Natural killer cell treated with Interleukin-12 subunit alpha and Interleukin-12 subunit beta and Interleukin-15 and Interleukin-18, amount 100 ng/mL, for 72 hours (primary cell): ENCODE measurements at places on chromosomes 1 and 21.

DNA sequence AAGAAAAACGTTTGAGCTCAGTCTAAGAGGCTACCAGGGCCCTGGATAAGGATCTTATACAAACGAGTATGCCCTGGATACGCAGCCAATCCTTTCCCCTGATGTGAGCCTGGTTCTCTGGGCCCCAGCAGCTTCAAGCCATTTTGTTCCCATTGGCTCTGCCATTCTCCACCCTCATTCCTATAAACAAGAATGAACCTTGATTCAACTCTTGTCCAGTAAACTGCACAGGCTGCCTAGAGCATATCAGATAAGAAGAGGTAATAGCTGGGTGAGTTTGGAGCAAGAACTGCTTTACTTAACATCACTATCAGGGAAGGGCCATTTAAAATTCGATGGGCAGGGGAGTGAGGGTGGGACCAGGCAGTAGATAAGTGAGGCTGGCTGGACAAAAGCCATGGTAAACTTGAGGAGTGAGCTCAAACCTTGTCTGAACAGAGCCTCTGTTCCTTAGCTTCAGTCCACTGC, 11.3 kb downstream of the BTG2 start:
- no peak for DNase-seq

- DNase-seq, result no peak
Observed at GRCh38 chr1:218845589-218845988, 328.1 kb upstream of the LYPLAL1 start.

GRCh38 chr1:111406321-111406768, 21.2 kb downstream of the OVGP1 start:
- DNase-seq, result no peak

DNA sequence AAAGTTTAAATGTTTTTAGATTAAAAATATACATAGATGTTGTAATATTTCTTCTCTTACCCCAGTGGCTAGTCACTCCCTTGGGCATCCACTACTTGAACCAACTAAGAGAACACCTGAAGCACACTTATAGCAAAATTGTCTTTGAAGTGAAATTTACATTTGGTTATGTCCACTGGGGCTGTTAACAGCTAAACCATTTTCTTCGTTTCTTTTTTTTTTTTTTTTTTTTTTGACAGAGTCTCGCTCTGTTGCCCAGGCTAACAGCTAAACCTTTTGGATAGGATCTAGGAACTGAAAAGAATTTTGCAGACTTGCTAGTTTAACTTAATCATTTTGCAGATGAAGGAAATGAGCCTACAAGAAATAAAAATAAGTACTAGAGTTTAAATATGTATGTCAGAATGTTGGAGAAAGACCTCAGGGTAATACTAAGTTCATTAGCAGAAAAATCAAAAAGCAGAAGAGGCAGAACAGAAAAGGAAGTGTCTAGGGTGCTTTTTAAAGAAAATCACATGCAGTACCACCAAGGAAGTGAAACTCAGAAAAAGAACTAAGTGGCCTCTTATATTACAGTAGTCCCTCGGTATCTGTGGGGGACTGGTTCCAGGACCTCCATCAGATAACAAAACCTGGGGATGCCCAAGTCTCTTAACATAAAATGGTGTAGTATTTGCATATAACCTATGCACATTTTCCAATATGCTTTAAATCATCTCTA, 11.8 kb downstream of the DRAM2 start:
- no peak for DNase-seq

GRCh38 chr1:207920444-207921021, 9.6 kb upstream of the CD34 start:
- no peak for DNase-seq

DNA sequence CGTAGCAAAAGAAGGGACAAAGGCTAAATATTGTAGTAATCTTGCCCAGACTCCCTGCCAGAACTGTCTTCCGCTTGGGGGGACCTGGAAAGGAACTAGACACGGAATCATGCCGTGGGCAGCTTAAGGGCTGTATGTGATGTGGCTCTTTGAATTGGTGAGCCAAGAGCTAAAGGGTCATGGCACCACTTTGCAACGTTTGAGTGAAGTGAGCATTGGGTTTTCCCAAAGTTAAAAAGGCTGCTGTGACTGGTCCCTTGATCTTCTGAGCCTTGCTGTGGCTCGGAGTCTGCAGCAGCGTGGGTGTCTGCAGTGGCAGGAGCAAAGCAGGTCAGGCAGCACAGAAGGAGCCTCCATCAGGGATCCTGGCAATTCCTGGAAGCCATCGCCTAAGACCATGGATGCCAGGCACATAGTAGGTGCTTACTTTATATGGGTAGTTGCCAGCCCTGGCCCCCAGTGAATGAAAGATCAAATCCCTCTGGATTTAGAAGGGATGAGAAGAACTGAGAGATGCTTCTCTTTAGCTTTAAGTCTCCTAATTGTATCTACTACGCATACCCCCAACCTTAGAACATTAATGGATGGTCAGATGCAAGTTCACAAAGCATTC, 1.8 kb downstream of the SMYD2 start:
- DNase-seq, result no peak

DNA sequence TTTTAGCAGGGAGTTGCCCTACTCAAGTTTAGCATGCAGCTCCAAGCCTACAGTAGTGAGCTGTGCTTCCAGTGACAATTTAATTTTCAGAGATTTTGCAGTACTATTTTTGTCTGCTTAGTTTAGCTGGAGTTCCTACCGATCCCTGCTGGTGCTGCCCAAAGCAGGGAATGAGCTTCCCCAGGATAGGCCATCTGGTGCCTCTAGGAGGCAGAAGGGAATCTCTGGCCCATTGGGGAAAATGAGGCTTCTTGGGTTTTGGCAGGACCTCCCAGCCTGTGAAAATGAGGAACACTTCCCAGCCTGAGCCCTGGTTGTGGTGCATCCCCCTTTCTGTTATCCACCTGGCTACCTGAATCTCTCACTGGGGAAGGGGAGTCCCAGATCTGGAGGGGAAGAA, 149.2 kb downstream of the RASAL2 start:
- no peak for DNase-seq

GRCh38 chr1:207223162-207223561, 98.3 kb upstream of the CD55 start:
- no peak for DNase-seq

GRCh38 chr1:75276385-75276784, 142.2 kb downstream of the LHX8 start:
- no peak for DNase-seq

DNA sequence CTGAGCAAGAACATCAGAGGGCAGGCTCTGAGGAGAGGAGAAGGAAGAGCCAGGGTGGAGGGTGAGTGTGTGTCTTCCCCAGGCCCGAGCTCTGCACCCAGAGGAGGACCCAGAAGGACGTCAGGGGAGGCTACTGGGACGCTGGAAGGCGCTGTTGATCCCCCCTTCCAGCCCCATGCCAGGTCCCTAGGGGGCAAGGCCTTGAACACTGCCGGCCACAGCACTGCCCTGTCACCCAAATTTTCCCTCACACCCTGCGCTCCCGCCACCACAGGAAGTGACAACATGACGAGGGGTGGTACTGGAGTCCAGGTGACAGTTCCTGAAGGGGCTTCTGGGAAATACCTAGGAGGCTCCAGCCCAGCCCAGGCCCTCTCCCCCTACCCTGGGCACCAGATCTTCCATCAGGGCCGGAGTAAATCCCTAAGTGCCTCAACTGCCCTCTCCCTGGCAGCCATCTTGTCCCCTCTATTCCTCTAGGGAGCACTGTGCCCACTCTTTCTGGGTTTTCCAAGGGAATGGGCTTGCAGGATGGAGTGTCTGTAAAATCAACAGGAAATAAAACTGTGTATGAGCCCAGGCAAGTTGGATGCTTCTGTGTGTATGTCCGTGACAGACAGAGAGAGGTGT, 17.1 kb downstream of the BCAN start:
- DNase-seq, result no peak

DNA sequence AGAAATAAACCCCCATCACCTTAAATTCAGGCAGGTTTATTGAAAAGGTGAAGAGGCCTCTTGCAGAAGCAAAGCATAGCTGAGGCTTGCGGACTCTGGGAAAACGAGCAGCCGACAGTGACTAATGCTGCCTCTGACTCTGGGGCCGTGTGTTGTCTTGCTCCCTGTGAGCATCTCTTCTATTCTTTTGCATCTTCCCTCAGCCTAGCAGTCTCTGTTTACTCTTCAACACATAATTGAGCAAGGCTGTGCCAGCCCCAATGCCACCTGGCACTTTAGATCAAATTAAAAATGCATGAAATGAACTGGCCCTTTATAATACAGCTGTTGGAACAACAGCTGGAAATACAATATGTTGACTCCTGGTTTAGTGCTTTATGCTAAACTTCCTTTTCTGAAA, 18.4 kb upstream of the REG4 start:
- DNase-seq, result no peak

DNA sequence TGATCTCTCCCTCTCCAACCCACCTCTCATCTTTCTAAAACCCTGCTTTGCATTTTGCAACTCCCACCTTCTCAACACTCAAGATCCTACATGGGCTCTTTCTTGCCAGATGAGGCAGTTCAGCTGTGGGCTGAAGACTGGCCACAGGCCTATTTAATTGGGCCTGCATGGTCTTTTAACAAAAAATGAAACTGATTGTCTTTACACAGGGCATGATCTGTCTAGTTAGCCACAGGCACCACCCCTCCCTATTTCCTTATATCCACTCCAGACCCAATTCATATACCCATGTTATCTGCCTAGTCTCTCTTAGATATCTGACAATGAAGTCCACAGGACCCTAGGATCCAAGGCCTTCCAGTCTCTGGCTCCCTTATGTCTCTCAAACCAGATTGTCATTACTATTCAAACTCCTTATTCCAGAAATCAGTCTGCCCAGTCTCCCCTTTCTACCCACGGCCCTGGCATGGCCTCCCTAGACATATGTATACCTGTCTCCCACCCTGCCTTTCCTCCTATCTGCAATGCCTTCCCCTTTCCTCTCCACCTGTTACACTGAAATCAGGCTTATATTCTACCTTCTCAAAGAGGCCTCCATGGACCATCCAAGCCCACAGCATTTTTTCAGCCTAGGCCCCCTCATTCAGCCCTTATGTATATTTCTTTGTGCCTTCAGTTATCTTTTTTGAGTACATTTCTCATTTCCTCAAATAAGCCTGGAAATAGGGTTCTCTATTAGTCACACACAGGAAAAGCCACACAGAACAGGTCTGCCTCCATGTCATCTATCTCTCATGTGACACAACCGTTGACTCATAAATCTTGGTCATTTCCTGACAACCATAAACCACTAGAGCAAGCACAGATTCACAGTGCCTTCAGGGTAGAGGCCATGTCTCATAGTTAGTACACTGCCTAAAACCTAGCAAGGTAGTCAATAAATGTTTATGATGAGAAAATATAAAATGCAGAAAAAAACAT, 39.0 kb downstream of the LPAR3 start:
- no peak for DNase-seq

GRCh38 chr21:42993051-42993712, 18.8 kb downstream of the PKNOX1 start:
- DNase-seq, result no peak

DNA sequence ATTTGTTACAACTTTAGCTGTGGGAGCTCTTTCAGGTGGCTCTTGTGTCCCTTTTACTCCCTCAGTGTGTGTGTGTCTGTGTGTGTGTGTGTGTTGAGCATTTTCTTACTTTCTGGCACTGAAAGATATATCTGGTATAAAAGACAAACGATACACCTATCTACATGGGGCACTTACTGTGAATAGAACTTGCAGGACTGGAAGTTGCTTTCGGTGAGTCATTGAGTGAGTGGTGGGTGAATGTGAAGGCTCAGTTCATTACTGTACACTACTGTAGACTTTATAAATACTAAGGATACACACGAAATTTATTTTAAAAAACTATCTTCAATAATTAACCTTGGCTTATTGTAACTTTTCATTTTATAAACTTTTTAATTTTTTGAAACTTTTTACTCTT, 38.7 kb downstream of the BTBD8 start:
- DNase-seq, result no peak

DNA sequence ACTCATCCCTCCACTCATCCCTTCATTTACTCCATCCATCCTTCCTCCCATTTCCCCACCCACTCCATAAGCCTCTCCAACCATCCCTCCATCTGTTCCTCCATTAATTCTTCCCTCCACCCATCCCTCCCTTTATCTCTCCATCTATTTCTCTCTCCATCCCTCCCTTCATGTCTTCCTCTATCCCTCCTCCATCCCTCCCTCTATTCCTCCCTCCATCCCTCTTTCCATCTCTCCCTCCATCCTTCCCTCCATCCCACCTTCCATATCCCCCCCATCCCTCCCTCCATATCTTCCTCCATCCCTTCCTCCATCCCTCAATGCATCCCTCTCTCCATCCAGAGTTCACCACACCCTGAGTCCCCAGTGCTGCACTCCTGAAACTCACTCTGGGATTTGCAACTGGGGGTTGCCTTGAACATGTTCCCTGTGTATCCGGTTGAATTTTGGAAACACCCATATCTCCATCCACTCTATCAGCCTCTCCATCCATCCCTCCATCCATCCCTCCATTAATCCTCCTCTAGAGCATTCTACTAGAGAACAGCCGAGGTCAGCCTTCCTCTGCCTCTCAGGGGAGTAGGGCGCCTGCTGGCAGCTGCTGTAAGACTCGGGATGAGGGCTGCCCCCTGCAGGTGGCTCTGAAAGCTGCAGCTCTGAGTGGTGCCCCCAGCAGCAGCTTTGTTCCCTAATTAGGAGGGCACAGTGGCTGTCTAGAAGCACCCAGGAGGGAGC, 39.4 kb downstream of the ABCG1 start:
- peak; percentile 82 for DNase-seq

GRCh38 chr21:27122686-27123085, 155.8 kb upstream of the ADAMTS5 start:
- DNase-seq, result no peak

DNA sequence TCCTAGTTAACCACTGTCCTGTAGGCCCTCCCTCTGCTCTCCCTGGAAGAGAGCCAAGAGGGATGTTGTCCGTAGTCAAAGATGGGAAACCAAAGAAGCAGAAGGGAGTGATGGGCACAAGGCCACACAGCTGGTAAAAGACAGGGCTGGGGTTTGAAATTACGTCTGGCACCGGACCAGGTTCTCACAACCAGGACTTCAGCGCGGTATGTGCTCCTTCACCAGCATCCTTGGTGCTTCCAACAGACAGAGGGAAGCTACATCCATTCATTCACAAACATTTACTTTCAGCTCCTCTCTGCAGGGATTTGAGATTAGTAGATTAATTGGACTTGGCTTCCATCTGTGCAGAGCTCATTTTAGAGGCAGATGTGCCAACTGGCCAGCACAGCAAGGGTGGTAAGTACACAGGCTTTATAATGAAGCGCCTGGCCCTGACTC, 191.2 kb downstream of the TRABD2B start:
- no peak for DNase-seq

DNA sequence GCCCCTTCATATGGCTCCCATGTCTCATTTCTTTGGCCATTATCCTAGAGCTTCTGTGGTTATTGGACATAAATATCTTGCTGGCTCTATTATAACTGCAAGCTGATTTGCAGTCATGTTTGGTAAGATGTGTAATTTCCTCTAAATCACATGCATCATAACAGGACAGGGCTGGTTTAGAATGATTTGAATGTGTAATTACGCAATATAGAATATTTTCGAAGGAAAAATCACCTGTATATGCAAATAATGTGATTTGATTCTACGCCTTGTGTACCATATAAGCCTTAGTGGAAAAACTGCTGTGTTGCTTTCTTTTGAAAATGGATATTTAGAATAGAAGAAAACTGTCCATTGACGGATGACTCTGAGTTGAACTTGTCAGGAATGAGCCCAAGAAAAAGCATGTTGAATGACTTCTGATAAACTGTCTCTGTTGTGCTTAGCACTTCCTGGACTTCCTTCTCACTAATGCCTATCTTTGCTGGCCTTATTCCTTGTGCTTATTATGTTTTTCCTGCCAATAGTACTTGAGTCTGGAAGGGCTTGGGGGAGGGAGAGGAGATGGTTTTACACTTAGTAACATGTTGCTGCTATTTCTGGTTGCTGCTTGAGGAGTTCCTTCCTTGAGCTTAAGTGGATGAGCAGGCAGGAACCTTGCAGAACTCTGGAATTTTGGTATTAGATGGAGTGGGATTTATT, 6.5 kb downstream of the CACHD1 start:
- no peak for DNase-seq
